Thoracic aorta (tissue), 2 donors: ENCODE measurements at places on chromosomes 12 and 14.

- H3K36me3 ChIP-seq: no peaks in the 10 kb centered on the region
- no peaks in the 10 kb centered on the region for H3K27me3 ChIP-seq
- H3K4me1 ChIP-seq: no peaks in the 10 kb centered on the region
- no peak for DNase-seq
- H3K4me3 ChIP-seq: no peak overlapping the region
These were observed 237.2 kb upstream of the DCN start for GRCh38 chr12:91419809-91420208.

GRCh38 chr14:102138961-102139285, 774 bp upstream of the WDR20 start:
- no peaks in the 10 kb centered on the region for H3K27me3 ChIP-seq
- H3K4me3 ChIP-seq: peak overlapping the region; percentile 98
- H3K27ac ChIP-seq: peak overlapping the region; percentile 61
- DNase-seq: no peak
- no peaks in the 10 kb centered on the region for H3K36me3 ChIP-seq
- H3K4me1 ChIP-seq: peaks cover 11% of the 10 kb centered on the region

- no peaks in the 10 kb centered on the region for H3K27me3 ChIP-seq
- H3K36me3 ChIP-seq: no peaks in the 10 kb centered on the region
- no peak overlapping the region for H3K27ac ChIP-seq
- no peaks in the 10 kb centered on the region for H3K4me1 ChIP-seq
These were observed 196.6 kb downstream of the GLT1D1 start for GRCh38 chr12:129049917-129050316.

GRCh38 chr12:630656-631632, 32.3 kb downstream of the NINJ2 start:
- H3K4me3 ChIP-seq: peak overlapping the region; percentile 55
- H3K36me3 ChIP-seq: no peaks in the 10 kb centered on the region
- H3K4me1 ChIP-seq: peaks cover 26% of the 10 kb centered on the region
- no peaks in the 10 kb centered on the region for H3K27me3 ChIP-seq
- no peak for DNase-seq
- peak overlapping the region; percentile 80 for H3K27ac ChIP-seq

DNA sequence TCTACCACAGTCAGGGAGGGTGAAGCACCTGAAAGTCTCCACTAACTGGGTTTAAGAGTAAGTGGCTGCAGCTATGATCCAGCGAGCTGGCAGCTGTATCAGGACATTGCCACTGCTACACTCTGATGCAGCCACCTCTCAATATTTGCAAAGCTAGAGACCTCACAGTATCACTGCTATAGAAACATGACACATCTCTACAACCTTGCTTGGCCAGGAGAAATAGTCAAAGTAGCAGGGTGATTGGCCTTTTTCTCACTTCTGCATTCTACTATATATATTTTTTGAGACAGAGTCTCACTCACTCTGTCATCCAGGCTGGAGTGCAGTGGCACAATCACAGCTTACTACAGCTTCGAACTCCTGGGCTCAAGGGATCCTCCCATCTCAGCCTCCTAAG, 9.3 kb upstream of the FMNL3 start:
- no peaks in the 10 kb centered on the region for H3K4me1 ChIP-seq
- no peak for DNase-seq
- H3K27me3 ChIP-seq: peaks cover 3% of the 10 kb centered on the region
- no peak overlapping the region for H3K27ac ChIP-seq
- H3K4me3 ChIP-seq: no peak overlapping the region

DNA sequence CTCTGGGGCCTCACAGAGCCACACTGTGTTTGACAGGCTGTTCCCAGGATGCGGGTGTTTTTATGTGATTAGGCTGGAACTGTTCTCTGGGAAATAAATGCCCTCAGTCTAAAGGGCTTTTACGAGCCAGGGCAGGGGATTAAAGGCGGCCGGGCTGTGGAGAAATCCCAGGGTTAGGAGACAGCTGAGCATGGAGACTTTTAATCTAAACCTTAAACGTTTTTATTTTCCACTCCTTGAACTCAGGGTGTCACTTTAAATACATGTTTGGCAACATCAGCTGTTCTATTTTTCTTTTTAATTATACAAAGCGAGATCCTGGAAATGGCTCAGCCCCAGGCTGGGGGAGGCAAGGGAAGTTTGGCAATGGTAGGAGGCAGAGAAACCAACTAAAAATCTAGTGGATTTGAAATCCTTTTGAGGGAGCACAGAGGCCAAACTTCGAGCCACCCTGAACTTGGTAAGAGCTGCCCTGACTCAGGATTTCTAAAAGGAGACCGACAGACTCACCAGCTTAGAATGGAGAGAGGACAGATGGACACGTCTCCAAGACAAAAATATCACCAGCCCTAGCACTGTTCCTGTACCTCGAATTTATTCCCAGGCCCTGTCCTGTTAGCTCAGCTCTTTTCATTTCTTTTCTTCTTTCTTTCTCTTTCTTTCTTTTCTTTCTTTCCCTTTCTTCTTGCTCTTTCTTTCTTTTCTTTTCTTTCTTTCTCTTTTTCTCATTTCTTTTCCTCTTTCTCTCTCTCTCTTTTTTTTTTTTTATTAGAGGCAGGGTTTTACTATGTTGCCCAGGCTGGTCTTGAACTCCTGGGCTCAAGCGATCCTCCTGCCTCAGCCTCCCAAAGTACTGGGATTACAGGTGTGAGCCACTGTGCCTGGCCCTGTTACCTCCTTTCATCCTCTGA, 15.8 kb upstream of the ORAI1 start:
- H3K36me3 ChIP-seq: no peaks in the 10 kb centered on the region
- peaks cover 3% of the 10 kb centered on the region for H3K4me1 ChIP-seq
- peak overlapping the region; percentile 88 for H3K27ac ChIP-seq
- peak overlapping the region; percentile 30 for H3K4me3 ChIP-seq
- no peak for DNase-seq

DNA sequence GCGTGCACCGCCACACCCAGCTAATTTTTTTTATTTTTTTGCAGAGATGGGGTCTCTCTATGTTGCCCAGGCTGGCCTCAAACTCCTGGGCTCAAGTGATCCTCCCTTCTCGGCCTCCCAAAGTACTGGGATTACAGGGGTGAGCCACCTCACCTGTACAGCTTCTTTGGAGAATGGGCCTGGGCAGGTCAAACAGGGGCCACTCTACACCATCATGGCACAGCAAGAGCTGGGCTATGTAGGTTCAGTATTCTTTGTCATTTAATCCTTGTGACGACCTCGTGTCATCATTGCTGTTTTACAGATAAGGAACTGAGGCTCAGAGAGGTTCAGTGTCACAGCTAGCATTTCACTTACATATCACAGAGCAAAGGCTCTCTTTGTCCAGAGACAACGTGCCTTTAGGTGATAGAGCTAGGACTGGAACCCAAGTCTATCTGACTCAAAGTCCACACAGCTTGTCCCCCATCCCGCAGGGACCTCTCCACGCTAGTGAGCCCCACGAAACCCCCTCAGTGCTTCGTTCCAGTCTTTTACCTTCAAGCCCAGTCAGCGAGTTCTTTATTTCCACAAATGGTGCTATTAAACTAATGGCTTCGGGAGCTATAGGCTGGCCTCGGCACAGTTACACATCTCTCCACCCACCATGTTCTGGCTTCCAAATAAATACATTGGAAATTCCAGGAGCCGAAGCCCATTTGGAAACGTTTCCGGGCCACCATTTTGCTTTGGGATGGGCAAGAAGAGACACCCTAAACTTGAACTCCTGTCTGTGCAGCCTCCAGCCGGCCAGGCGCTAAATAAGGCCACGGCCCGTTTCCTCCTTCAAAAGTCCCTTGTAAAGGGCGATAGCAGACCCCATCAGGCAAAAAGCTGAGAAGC, 660 bp upstream of the MAP1LC3B2 start:
- H3K4me1 ChIP-seq: no peaks in the 10 kb centered on the region
- no peaks in the 10 kb centered on the region for H3K27me3 ChIP-seq
- no peaks in the 10 kb centered on the region for H3K36me3 ChIP-seq
- no peak for DNase-seq

GRCh38 chr12:111761706-111762105, 5.0 kb upstream of the ALDH2 start:
- no peaks in the 10 kb centered on the region for H3K27me3 ChIP-seq
- H3K4me1 ChIP-seq: peaks cover 29% of the 10 kb centered on the region
- no peak overlapping the region for H3K4me3 ChIP-seq
- H3K36me3 ChIP-seq: no peaks in the 10 kb centered on the region
- H3K27ac ChIP-seq: no peak overlapping the region

- no peak overlapping the region for H3K27ac ChIP-seq
- no peaks in the 10 kb centered on the region for H3K27me3 ChIP-seq
- H3K4me1 ChIP-seq: no peaks in the 10 kb centered on the region
- no peaks in the 10 kb centered on the region for H3K36me3 ChIP-seq
- DNase-seq: no peak
- H3K4me3 ChIP-seq: no peak overlapping the region
These were observed 117.1 kb upstream of the ARHGAP5 start for GRCh38 chr14:31960039-31960438.

DNA sequence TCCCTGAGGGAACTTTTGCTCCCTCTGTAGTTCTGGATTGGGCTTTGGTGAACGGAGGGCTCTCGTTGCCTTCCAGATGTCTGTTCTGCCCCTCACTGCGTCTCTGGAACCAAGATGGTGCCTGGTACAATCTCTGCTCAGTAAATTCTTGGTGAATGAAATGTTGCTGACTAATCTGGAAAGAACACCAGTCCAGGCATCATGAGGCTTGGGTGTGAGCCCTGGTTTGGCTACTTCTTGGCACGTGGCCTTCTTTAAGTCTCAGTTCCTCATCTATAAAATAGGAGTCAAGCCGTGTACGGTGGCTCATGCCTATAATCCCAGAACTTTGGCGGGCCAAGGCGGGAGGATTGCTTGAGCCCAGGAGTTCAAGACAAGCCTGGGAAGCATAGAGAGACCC, 4.3 kb downstream of the HHIPL1 start:
- H3K4me1 ChIP-seq: no peaks in the 10 kb centered on the region
- no peaks in the 10 kb centered on the region for H3K27me3 ChIP-seq

- H3K4me1 ChIP-seq: peaks cover 14% of the 10 kb centered on the region
- DNase-seq: no peak
- no peaks in the 10 kb centered on the region for H3K27me3 ChIP-seq
- no peak overlapping the region for H3K27ac ChIP-seq
- H3K4me3 ChIP-seq: no peak overlapping the region
These were observed 3.6 kb downstream of the FNTB start for GRCh38 chr14:64990296-64990695.

- H3K4me1 ChIP-seq: no peaks in the 10 kb centered on the region
- H3K27ac ChIP-seq: no peak overlapping the region
- no peaks in the 10 kb centered on the region for H3K27me3 ChIP-seq
These were observed 9.5 kb upstream of the CDKN3 start for GRCh38 chr14:54387328-54387727.

DNA sequence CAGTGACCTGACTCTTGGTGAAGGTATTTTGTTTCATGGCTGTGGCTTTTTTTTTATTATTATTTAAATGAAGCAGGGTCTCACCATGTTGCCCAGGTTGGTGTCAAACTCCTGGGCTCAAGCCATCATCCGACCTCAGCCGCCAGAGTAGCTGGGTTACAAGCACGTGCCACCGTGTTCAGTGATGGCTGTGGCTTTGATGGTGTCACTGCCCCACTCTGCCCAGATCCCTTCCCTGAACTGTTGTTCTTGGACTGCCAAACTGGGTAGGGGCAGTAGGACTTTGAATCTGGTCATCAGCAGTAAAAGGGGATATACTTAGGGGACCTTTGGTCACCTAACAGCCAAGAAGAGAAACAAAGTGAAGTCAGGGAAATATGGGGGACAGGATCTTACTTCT, 19.4 kb downstream of the B4GALNT3 start:
- no peaks in the 10 kb centered on the region for H3K36me3 ChIP-seq
- no peak overlapping the region for H3K4me3 ChIP-seq
- H3K4me1 ChIP-seq: peaks cover 74% of the 10 kb centered on the region
- DNase-seq: no peak
- H3K27me3 ChIP-seq: no peaks in the 10 kb centered on the region

DNA sequence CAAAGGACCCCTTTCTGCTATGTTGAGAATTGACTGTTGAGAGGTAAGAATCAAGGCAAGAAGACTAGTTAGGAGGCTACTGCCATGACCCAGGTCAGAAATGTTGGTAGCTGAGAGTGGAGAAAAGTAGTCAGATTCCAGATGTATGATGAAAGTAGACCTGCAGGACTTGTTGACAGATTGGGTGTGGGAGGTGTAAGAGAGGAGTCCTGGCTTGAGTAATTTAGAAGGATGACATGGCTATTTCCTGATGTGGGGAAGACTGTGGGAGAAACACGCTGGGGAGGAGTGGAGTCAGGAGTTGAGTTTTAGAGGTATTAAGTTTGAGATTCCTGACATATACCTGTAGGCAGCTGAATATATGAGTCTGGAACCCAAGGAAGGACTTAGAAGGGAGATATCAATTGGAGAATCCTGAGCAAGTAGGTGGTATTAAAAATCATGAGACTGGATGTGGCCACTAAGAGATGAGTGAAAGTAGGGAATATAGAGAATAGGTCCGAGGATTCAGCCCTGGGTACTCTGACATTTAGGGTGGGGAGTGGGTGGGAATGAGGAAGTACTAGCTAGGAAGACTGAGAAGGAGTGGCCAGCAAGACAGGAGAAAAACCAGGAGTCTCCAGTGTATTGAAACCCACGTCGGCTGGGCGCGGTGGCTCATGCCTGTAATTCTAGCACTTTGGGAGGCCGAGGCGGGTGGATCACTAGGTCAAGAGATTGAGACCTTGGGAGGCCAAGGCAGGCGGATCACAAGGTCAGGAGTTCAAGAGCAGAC, 12.6 kb upstream of the DDX47 start:
- no peaks in the 10 kb centered on the region for H3K36me3 ChIP-seq
- H3K4me1 ChIP-seq: peaks cover 3% of the 10 kb centered on the region
- no peak for DNase-seq
- no peaks in the 10 kb centered on the region for H3K27me3 ChIP-seq
- no peak overlapping the region for H3K27ac ChIP-seq

DNA sequence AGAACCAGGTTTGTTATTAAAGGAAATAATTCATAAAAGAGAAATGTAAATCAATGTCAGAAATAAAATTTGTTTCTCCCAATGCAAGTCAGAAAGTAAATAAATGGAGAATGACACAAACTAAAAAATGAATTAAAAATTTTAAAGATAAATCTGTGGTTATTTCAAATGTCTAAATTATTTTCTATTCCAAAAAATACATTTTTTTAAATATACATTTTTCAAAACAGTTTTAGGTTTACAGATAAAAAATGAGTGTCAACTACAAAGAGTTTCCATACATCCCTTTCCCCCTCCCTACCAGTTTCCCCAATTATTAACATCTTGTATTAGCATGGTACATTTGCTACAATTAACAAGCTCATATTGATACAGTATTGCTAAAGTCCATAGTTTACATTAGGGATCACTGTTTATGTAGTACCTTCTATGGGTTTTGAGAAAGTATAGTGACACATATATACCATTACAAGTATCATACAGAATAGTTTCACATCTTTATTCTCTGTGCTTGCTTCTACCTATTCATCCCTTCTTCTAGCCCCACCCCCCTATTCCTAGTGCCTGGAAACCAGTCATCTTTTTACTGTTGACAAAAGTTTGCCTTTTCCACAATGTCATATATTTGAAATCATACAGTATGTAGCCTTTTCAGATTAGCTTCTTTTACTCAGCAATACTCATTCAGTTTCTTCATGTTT, 104.2 kb downstream of the RALGAPA1 start:
- no peaks in the 10 kb centered on the region for H3K36me3 ChIP-seq
- H3K27me3 ChIP-seq: no peaks in the 10 kb centered on the region
- DNase-seq: no peak
- no peak overlapping the region for H3K27ac ChIP-seq
- no peak overlapping the region for H3K4me3 ChIP-seq
